ENCODE measurements at places on chromosomes 6 and 20. TPM values are rescaled to one million over a fixed set of nuclear protein-coding genes. Genes with fewer than 3 reads are reported as not detected.

The WFDC10B gene
- not detected for total RNA-seq

The DUSP15 gene
- total RNA-seq: not detected

The ZSCAN12 gene
- total RNA-seq: 3.6 TPM

The LRRC73 gene
- total RNA-seq: 0.14 TPM

The LAMA2 gene
- total RNA-seq: 1.8 TPM

The OR2H2 gene
- not detected for total RNA-seq

The PCNA gene
- total RNA-seq: 174 TPM

The TMEM170B gene
- total RNA-seq: 5.6 TPM

The NFKBIL1 gene
- total RNA-seq: 21.9 TPM

Data from pulmonary artery endothelial cell (primary cell).